Glutamatergic neuron (in vitro differentiated cells): ENCODE measurements at places on chromosomes 13 and 19. TPM values are rescaled to one million over a fixed set of nuclear protein-coding genes. Genes with fewer than 3 reads are reported as not detected.

- no peaks in the 10 kb centered on the region for H3K36me3 ChIP-seq
- H3K27me3 ChIP-seq: peaks cover 2% of the 10 kb centered on the region
- peaks cover 5% of the 10 kb centered on the region for H3K4me1 ChIP-seq
- no peak overlapping the region for H3K4me3 ChIP-seq
- H3K27ac ChIP-seq: no peak overlapping the region
Observed at GRCh38 chr19:46665072-46665471, 4.1 kb upstream of the DACT3 start.

DNA sequence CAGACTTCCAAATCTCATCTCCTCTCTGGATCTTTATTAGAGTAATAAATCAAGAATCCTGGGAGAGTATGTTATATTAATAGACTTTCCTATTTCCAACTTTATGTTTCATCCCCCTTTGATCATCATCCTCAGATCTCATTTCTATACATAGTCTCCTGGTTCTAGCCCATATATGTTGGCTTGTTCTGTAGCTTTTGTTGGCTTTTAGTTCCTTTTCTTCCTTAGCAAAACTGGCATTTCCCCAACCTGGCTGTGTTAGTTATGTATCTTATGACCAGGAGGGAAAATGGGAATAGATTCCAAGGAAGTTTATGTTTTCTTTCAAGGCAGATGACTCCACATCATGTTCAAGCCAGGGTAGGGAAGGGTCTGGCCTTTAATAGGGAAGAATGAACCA, 2464.5 kb downstream of the PCDH9 start:
- DNase-seq: no peak
- no peak overlapping the region for H3K27ac ChIP-seq
- peaks cover 3% of the 10 kb centered on the region for H3K4me1 ChIP-seq
- H3K4me3 ChIP-seq: no peak overlapping the region
- H3K36me3 ChIP-seq: no peaks in the 10 kb centered on the region

DNA sequence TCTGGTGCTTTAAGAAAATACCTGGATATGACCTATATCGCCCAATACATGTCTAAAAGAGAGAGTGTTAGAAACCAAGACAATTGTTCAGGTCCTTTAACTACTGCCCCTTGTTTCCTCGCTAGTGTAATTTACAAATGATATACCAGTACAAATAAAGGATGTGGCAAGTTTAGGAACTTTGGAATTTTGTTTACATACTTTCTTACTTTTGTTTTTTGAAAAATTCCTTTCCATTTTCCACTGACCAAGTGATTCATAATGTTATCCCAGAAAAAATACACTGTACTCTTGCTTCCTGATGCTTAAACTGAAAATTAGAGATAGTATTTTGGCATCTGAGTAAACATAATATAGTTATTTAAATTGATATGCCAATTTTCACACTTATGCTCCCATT, 96.8 kb upstream of the CSNK1A1L start:
- no peaks in the 10 kb centered on the region for H3K27me3 ChIP-seq
- H3K4me1 ChIP-seq: no peaks in the 10 kb centered on the region
- no peaks in the 10 kb centered on the region for H3K36me3 ChIP-seq
- H3K27ac ChIP-seq: no peak overlapping the region

DNA sequence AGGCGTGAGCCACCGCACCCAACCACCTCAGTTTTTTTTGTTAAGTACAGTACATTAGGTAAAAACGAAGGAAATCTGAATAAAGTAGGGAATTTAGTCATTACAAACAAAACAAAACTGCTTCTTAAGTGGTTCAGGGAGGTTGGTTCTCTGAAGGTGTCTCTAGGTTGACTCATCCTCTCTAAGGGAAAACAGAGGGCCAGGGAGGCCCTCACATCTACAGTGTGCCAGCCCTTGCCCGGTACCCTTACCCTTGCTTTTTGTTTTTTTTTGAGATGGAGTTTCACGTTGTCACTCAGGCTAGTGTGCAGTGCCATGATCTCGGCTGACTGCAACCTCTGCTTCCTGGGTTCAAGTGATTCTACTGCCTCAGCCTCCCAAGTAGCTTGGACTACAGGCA, 17.2 kb upstream of the JUND start:
- H3K27ac ChIP-seq: no peak overlapping the region
- peaks cover 5% of the 10 kb centered on the region for H3K27me3 ChIP-seq
- H3K4me1 ChIP-seq: peaks cover 2% of the 10 kb centered on the region
- no peaks in the 10 kb centered on the region for H3K36me3 ChIP-seq

- no peak overlapping the region for H3K27ac ChIP-seq
- no peak for DNase-seq
Observed at GRCh38 chr19:7783991-7784423, 21.0 kb downstream of the CLEC4M start.

GRCh38 chr13:32545083-32545482, 6.5 kb upstream of the N4BP2L2 start:
- no peak overlapping the region for H3K4me3 ChIP-seq
- H3K36me3 ChIP-seq: no peaks in the 10 kb centered on the region
- DNase-seq: no peak

DNA sequence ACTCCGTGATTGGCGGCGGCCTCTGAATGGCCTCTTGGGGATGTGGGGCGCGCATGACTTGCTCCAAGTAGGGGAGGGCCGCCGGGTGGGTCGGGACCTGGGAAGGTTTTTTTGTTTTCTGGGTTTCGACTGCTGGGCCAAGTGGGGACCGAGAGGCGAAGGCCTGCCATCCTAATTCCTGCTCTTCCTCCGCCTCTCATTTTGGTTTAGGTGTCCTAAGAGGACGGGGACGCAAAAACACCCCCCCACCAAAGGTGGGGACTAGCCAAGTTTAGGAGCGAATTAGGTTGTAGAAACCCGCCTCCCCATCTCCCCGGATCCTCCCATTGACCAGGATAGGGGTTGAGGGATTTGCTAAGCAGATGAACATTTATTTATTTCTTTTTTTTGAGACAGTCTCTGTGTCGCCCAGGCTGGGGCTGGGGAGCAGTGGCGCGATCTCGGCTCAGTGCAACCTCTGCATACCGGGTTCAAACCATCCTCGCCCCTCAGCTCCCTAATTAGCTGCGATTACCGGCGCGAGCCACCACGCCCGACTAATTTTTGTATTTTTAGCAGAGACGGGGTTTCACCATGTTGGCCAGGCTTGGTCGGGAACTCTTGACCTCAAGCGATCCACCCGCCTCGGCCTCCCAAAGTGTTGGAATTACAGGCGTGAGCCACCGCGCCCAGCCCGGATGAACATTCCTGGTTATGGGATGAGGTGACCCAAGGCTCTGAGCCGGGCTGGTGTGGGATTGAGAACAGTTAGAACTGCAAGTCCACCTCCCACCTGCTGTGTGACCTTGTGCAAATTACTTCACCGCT, 838 bp downstream of the PPP2R1A start:
- H3K36me3 ChIP-seq: peaks cover 4% of the 10 kb centered on the region
- peak; percentile 43 for DNase-seq
- peak overlapping the region; percentile 91 for H3K4me3 ChIP-seq

GRCh38 chr19:42388851-42389489, 1.1 kb downstream of the CNFN start:
- no peak overlapping the region for H3K27ac ChIP-seq
- no peak overlapping the region for H3K4me3 ChIP-seq
- peaks cover 5% of the 10 kb centered on the region for H3K36me3 ChIP-seq
- H3K27me3 ChIP-seq: peaks cover 14% of the 10 kb centered on the region

DNA sequence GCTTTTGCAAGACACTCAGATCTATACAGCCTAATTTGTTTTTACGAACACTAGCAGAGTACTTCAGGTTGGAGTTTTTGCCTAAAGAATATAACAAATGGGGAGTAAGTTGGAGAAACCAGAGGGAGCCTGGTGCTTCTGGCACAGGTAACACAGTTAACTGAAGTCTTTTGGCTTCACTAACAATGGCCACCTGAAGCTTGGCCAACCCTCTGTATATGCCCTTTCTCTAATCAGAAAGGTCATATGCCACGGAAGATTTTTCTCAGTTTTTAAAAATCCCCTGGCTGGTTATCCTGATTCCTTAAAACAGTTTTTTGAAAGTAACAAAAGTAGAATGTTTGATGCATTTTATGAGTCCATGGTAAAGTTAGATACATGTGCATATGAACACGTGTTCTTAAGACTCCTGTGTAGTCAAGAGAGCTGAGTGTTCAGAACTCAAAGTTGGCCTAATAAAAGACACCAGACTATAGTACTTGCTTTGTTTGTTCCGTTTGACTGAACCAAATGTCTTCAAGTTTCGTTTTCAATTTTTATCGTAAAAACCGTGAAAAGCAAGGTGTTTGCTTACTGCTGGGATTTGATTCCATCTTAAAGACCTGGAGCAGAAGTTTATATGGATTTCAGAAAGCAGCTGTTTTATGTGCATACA, 137.5 kb downstream of the KCNRG start:
- peaks cover 4% of the 10 kb centered on the region for H3K4me1 ChIP-seq
- H3K36me3 ChIP-seq: no peaks in the 10 kb centered on the region
- DNase-seq: no peak

- H3K27me3 ChIP-seq: no peaks in the 10 kb centered on the region
- DNase-seq: peak; percentile 96
- no peaks in the 10 kb centered on the region for H3K36me3 ChIP-seq
- H3K4me1 ChIP-seq: no peaks in the 10 kb centered on the region
- no peak overlapping the region for H3K4me3 ChIP-seq
Observed at GRCh38 chr19:48203794-48204628, 33.5 kb downstream of the ZSWIM9 start.

DNA sequence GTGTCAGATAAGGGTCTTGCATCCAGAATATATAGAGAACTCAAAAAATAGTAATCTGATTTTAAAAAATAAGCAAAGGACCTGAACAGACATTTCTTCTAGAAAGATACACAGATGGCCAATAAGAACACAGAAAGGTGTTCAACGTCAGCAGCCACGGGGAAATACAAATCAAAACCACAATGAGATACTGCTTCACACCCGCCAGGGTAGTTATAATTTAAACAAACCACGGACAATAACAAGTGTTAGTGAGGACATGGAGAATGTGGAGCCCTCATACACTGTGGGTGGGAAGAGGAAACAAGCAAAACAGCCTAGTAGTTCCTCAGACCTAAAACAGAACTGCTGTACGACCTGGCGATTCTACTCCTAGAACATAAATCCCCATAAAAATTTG, 26.7 kb upstream of the NAPA start:
- no peaks in the 10 kb centered on the region for H3K27me3 ChIP-seq
- no peak for DNase-seq
- no peak overlapping the region for H3K27ac ChIP-seq

- no peak overlapping the region for H3K27ac ChIP-seq
- no peaks in the 10 kb centered on the region for H3K36me3 ChIP-seq
- no peak overlapping the region for H3K4me3 ChIP-seq
- no peak for DNase-seq
- H3K27me3 ChIP-seq: peaks cover 4% of the 10 kb centered on the region
- H3K4me1 ChIP-seq: peaks cover 7% of the 10 kb centered on the region
Observed at GRCh38 chr19:31383553-31383952, 34.3 kb upstream of the TSHZ3 start.

DNA sequence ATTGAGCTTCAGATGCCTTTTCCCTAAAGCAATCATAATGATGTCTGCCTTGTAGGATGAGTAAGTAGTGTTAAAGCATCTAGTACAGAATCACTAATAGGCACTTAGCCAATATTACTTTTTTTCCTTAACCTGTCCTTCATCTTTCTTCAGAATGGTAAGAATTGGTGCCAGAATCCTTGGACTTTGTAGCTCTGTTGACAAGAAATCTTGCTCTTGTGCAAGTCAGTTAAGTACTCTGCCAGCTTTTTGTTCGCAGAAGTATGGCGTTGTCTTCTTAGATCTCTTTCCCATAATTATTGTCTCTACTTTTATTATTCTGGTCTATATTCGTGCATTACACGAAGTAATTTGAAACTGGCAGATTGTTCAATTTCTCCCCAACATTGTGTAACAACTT, 554.5 kb downstream of the PCDH9 start:
- no peaks in the 10 kb centered on the region for H3K4me1 ChIP-seq
- H3K36me3 ChIP-seq: no peaks in the 10 kb centered on the region
- no peak for DNase-seq
- H3K4me3 ChIP-seq: no peak overlapping the region

Gene FAM83E
- total RNA-seq: 1.5 TPM

Gene FPR3
- not detected for total RNA-seq

Gene TNNI3
- total RNA-seq: 3.3 TPM

Gene COX7A1
- 62.3 TPM for total RNA-seq

Gene ZNF177
- 6.7 TPM for total RNA-seq

Gene SIGLEC5
- total RNA-seq: not detected

Gene APOC4
- not detected for total RNA-seq

Gene SIAH3
- total RNA-seq: 1.2 TPM

Gene CEACAM8
- total RNA-seq: not detected

Gene AMER2
- total RNA-seq: 1.5 TPM

Gene EID2
- total RNA-seq: 20.2 TPM

Gene ZNF547
- total RNA-seq: 9.5 TPM

Gene CASP14
- not detected for total RNA-seq
